Esophagus muscularis mucosa (tissue), 4 donors: ENCODE measurements at places on chromosomes 16 and 17. TPM values are rescaled to one million over a fixed set of nuclear protein-coding genes. Genes with fewer than 3 reads are reported as not detected.
A peak's percentile ranks its signal among the peaks of the same experiment; 100 is the strongest.

DNA sequence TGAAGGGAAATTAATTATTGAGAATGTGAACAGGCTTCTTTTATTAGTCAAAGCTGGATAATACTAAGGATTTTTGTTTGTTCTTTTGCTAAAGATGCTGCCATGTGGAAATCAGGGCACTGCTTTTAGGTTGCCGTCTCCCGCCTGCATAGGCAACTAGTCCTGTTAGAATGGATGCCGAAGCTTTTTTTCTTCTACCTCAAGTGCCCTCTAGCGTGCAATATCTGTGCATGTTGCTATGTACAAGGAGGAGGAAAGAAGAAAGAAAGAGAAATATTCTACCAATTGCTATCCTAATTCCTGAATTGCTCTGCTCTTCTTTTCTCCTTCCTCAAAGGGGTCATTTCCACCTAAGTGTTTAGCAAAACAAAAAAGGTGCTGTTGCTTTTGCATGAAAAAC lies 5.2 kb upstream of the CDH8 start:
- DNase-seq = no peak

DNA sequence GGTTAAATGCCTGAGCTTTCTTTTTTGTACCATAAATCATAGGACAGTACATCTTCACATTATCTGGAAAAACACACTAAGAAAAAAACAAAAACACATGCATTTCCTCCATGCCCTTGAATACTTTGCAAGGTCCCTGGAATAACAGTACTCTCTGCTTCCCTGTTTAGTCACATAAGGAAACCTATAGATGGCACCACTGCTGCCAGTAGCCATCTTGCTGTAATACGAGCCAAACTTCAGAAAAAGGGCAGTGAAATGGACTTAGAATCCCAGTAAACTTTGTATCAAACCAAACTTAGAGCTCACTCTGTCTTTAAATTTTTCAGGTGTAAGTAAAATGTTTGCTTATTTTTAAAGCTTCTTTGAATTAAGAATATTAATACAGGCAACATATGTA lies 435.5 kb downstream of the KCNJ2 start:
- no peak for DNase-seq

The DNAH2 gene
- under 0.01 TPM for total RNA-seq

DNA sequence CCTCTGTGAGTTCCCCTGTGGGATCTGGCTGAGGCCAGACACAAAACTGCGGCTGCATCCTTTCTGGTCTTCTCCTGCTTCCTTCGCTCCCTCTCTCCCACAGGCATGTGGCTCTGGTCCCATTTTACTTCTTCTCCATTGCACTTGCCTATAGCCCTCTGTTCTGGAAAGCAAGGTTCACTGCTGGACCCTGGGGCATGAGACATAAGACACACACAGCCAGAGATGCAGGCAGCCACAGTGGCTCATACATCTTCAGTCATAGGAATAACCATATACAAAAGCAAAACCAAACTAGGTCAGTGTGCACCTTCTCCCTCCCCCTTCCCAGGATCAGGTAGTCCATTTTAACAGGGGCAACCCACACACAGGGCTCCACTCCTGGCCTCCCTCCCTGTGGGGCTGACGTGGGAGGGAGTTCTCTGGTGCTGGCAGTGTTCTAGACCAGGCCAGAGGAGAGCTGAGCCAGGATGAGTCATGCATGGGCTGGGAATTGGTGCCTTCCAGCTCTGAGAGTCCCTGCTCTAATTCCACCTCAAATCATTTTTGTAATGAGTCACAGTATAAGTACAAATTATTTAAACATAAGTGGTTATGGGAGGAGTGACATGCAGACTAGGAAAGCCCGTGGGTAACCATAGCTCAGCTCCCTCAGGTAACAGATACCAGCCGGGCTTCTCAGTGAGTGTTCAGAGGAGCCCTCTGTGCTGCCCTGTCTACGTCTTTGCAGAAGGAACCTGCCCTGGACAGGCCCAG lies 58.0 kb downstream of the ASIC2 start:
- DNase-seq = no peak

DNA sequence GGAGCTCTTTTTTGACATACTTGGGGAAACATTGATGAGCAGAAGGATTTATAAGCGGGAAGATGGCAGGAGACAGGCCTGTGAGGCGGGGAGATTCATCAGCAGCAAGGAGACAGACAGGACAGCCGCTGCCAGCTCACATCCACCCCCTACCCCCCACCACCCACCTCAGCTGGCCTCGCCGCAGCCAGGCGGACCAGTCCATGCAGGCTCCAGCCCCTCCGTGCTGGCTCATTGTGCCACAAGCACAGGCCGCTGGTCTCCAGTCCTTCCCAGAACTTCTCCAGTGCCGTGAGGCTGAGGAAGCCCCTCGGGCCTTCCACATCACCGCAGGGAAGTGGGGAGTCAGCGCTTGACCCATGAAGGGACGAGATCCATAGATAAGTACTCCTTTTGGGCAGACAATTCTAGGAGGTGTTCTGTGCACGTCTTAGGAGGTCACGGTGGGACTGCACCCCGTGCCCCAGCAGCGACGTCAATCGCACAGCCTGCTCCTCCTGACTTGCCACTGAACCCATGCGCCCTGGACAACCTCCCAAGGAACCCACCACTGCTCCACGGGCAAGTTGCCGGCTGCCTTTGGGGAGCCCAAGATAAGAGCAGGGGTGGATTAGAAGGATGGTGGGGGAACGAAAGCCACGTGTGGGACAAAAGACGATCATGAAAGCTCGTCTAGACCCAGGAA lies 323.6 kb downstream of the C16orf95 start:
- DNase-seq = no peak

DNA sequence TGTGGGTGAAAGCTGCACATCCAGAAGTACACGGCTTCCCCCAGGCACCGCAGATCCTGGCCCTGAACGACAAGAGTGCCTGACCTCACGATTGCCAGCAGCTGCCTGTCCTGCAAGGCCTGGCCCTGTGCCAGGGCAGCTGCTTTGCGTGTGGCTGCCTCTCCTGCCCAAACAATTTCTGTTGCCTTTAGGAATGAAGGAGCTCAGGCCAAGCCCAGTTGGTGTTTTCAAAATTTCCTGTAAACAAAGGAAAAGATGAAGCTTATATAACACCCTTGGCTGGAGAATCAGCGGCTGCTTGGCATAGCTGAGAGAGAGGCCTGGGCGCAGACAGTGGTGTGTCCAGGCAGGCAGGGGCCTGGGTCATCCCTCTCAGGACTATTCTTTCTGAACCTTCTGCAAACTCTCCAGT lies 11.7 kb upstream of the SLC47A2 start:
- DNase-seq = peak; percentile 96

DNA sequence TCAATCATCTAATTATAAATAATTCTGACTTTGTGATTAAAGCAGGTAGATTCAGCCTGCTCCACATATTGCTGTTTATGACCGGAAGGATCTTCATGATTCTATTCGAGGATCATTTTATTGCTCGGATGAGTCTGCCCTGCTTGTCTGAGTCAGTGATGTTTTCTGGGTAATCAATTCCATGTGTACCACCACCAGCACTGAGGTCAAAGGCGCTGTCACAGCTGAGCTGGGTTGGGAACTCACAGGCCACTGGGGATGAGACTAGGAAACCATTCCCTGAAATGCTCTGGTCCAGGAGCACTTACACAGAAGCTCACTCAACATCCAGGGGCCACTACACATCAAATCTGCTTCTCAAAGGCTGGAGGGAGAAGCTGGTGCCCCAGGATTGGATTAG lies 30.4 kb upstream of the ERN1 start:
- no peak for DNase-seq

DNA sequence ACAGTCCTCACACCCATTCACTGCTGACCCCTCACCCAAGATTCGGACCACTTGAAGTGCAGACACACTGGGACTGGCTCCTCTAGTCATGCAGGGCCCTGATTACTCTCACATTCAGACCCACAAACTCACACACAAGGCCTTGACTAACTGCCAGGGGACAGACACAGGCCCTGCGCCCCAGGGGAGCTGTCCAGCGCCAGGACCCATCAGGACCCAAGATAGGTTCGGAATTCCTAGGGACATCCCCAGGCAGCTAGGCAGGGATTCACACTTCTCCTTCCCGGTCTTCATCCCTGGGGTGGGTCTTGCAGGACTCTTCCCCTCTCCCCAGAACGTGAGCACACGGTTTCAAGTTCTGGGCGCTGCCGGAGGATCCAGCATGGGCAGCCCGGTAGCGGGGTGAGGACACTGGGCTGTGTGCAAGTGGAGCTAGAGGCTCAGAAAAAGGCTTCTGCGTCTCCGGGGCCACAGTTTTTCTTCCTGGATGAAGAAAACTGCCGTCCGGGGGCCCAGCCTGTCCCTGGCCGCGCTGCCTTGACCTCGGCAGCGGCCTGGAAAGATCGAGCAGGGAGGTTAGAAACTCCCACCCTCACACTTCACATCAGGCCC lies 1.6 kb downstream of the SEZ6 start:
- DNase-seq = no peak

The SNF8 gene
- total RNA-seq = 80.6 TPM

- DNase-seq = no peak
Measured at GRCh38 chr16:87583453-87584131, 18.7 kb upstream of the JPH3 start.

DNA sequence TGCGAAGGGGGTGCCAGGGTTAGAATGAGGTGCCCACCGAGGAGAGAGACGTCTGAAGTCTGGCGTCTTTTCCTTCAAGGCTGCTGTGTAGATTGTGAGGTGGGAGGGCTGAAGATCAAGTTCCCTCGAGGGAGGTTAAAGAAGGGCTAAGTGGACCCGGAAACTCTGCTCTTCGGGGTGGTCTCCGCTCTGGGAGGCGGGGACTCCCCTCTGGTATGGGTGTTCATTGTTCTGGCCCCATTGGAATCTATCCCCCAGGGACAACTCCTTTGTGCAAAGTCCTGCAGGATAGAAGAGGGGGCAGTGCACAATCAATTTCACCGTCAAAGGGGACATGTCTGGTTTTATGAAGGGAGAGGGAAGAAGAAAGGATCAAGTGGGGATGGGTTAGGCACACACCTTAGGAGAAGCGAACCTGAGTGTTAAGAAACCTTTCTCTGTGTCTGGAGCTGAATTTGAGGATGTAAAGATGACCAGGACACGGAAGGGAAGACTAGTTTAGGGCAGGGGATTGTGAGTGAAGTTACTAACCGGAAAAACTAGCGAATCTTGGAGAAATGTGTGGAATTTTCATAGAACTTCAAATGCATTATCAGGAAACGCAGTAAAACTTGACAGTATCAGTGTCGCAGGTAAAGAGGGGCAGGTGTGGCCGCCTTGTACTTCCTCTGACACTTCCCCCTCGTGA lies 809 bp upstream of the RAB34 start:
- no peak for DNase-seq

The TMED6 gene
- not detected for total RNA-seq

The KIF18B gene
- not detected for total RNA-seq

DNA sequence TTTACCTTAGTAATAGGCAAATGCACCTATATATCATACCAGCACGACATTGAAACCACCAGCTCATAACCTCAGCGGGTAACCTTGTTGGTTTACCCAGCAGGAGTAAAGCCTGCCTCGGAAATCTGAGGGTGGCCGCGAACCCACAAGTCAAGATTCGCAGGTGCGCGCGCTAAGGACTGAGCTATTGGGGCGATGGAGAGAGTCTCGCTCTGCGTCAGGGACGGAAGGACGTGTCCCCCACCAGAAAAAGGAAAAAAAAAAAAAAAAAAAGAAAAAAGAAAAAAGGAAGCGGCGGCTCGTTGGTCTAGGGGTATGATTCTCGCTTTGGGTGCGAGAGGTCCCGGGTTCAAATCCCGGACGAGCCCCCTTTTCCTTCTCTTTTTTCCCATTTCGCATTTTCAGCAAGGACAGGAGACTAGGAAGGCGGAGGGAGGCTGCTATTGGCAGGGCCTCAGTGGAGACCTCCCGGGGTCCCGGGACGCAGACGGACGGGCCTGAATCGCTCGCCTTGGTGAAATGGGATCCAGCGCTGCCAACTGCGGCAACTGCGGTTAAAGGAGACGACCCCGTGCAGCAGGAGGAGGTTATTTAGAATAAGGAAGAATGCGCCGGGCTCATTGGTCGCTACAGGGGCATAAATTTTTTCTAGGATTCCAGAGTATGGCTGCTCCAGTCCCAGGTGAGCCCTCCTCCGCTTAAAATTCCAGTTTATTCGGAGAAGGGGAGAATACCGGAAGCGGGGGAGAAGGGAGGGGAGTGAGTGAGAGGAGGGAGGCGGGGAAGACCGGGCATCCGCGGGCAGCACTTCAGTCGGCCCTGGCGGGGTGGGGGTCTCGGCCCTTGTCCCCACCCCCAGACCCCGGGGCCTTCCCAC lies at the start of gene OR1F1:
Gene OR1F1 (plus strand): TSS at position 407 of the 877 bp plus-strand sequence.
- no peak for DNase-seq

The DNAH9 gene
- total RNA-seq = not detected

DNA sequence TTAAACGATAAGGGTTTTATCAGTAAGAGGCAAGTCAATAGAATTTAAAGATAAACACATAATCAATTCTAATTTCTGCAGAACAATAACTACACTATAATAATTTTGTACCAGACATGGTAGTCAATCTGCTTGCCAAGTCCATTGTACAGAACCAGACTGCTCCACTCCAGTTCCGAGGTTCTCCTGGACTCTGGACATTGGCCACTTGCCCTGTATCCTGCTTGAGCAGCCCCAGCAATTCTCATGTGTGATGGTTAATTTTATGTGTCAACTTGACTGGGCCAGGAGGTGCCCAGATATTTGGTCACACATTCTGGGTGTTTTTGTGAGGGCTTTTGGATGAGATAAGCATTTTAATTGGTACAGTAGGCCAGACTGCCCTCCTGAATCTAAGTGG lies 384.6 kb downstream of the SLC39A11 start:
- DNase-seq = no peak

GRCh38 chr17:2406271-2406902 lies 5.5 kb upstream of the MNT start:
- no peak for DNase-seq

The ITGAD gene
- total RNA-seq = 0.50 TPM

The ZMYND15 gene
- total RNA-seq = 0.50 TPM

DNA sequence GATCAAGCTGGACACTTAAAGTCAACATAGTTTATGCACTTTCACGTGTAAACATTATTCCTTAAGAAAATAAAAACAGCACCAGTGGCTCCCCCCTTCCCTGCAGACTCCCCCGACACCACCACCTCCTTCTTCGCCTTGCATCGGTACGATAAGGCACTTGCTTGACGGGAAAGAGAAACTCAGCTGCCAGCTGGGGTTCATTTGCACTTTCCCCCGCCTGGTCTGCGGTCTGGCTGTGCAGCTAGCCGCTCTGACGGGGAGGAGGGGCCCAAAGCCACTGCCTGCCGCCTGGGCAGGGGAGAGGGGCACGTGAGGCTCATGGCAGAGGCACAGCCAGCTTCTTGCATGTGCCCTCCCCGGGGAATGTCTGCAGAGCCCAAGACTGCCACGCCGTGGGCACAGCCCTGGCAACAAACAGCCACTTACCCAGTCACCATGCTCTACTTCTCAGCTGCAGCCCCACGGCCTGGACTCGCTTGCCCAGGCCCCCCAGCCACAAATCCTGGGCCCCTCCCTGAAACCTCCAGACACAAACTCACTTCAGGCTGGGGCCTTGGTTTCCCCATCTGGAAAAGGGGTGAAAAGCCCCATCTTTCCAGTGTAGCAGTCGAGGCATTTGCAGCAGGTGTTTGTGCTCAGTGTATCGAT lies 16.5 kb upstream of the PRM1 start:
- DNase-seq = no peak

GRCh38 chr16:78562650-78563049 lies 463.2 kb downstream of the WWOX start:
- DNase-seq = no peak

GRCh38 chr16:69399361-69399760 lies 13.6 kb upstream of the TERF2 start:
- DNase-seq = no peak
